ENCODE measurements at places on chromosomes 2 and 18.

DNA sequence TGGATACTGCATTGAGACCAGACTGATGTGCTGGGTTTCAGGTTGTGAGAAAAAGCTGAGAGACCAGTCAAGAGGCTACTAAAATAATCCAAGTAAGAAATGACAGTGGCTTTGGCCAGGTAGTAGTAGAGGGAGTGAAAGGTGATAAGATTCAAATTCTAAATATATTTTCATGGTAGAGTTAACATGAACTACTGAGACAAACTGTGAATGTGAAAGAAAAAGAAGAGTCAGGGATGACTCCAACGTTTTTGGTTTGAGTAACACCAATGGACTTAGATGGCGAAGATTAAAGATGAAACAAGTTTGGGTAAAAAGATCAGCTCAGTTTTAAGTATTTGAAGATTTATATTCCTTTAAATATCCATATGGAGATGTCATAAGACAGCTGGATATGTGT, 209.4 kb downstream of the ZEB2 start:
- no peak for DNase-seq

DNA sequence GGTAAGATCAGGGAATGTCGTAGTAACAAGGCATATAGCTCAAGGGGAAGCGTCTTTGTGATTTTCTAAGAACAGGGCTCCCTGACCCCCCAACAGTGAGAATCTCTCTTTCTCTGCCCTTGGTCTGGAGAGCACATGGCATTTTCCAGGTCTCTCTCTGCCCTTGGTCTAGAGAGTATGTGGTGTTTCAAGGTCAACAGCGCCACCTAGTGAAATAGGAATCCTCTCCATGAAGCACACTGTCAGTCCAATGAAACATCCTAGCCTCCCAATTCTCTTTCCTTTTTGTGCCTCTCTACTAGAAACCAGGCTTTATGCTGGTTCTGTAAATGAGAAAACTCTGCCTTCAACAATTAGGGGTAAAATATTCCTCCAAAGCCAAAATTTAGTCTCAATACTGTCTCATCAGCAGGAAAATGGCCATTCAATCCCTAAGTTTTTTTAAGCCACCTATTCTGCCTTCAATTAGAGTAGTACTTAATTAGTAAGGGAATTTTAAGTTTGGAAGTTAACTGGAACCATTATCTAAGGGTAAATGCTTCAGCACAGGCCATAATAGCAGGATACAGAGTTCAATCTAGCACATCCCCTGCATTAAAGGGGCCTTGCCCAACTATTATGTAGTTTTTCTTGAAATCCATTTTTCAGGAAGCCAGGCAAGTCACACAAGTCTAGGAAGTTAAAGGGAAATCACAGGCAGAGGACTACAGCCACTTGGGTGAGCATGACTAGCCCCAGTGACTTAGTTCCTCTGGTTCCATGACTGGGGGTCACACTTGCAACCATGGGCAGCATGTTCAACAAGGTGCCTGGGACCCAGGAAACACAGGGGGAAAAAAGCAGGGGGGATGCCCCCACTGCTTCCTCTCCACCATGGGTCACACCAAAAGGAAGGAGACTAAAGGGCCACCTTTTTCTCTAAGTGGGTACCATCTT, 12.4 kb downstream of the DYM start:
- no peak for DNase-seq

- DNase-seq = no peak
Measured at GRCh38 chr2:168146892-168147810, 100.2 kb downstream of the STK39 start.

- no peak for DNase-seq
Measured at GRCh38 chr2:190215620-190216019, 104.0 kb downstream of the HIBCH start.

DNA sequence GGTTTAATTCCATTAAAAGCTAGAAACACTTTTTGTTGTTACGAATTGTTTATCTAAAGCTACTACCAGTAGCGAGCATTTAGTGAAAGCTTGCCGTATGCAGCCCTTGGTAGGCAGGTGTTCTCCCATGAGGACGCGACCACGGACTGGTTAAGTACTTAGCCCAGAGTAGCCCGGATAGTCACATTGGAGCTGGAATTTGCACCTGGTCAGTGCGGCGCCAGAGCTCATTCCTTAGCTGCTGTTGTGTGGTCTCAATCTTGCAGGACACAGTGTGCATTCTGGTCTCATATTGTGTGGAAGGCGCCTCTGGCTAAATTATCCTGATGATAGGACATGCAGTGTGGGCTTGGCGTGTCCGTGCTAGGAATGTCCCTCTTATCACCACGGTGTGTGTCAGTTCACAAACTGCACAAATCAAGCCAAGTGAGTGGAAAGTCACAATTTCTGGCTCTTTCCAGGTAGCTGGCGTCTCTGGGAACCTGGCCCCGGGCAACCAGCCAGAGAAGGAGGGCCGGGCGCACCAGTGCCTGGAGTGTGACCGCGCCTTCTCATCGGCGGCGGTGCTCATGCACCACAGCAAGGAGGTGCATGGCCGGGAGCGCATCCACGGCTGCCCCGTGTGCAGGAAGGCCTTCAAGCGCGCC, 133.3 kb downstream of the ZNF236 start:
- DNase-seq = no peak

DNA sequence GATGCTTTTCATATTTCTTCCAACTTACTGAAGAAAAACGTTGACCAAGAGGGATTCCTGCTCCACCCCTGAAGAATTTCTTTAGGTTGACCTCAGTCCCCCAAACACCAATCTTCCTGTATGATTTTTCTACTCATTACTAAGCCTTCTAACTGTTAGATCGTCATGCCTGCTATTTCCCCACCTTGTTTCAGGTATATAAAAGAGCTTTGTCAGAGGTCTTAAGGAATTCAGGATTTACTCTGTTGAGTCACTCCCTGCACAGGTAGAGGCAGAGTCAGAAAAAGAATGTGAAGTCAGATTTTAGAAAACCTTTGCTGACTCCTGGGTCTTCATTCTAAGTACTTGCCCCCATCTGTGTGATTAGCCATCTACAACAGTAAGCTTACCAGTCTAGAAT, 83.8 kb upstream of the NOSTRIN start:
- no peak for DNase-seq

DNA sequence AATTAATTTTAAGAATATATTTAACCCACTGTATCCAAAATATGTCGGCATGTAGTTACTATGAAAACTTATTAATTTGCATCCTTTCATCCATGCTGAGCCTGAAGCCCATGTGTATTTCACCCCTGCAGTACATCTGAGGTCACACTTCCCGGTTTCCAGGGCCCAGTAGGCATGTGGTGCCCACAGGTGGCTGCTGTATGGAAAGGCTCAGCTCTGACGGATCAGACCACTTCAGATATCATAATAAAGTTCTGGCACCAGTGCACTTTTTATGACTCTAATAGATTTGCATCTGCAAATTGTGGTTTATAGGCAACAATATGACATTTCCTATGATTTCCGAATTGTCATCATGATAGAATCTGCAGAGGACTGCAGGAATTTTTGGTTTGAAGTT, 22.5 kb downstream of the SH3RF3 start:
- DNase-seq = no peak

DNA sequence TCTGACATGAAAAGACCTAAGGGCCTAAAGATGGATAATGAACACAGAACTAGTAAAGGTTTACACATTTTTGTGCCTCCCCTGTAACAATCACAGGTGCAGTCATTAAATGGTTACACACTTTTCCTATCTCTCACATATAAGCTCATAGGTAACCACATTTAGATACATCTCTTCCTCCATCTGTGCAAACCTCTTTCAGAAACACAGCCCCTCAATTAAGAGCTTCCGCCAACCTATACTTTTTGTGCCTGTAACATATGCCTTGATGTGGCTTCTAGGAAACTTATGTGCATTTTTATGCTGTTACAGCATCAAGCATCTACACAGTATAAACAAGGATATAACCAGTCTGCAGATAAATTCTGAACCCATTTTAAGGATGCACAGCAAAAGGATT, 643.3 kb downstream of the BCL11A start:
- no peak for DNase-seq

GRCh38 chr2:67918471-67918870, 144.3 kb downstream of the C1D start:
- no peak for DNase-seq

GRCh38 chr2:238714038-238714528, 133.8 kb upstream of the TWIST2 start:
- DNase-seq = no peak

- no peak for DNase-seq
Measured at GRCh38 chr2:241087420-241088268, 14.4 kb downstream of the MTERF4 start.

- DNase-seq = no peak
Measured at GRCh38 chr2:109500910-109501309, 112.9 kb downstream of the SEPTIN10 start.

DNA sequence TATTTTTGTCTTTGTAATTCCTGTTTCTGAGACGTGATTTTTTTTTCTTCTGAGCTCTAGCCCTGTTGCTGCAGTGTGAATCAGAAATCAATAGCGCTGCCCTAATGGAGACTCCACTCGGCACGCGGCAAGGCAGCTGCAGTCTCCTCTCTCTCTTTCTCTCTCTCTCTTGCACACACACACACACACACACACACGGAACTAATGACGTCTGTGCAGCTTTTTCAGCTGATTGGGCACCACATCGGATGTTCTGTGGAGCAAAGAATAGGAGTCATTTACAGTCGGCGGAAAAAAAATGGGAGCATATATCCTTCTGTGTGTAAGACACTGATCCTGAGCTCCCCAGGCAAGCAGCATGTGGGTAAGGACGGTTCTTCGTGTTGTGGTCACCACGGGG, 2.0 kb upstream of the MYT1L start:
- DNase-seq = no peak

- DNase-seq = no peak
Measured at GRCh38 chr2:18369760-18370159, 190.7 kb downstream of the RDH14 start.

- no peak for DNase-seq
Measured at GRCh38 chr18:79933765-79934164, 17.7 kb downstream of the SLC66A2 start.

DNA sequence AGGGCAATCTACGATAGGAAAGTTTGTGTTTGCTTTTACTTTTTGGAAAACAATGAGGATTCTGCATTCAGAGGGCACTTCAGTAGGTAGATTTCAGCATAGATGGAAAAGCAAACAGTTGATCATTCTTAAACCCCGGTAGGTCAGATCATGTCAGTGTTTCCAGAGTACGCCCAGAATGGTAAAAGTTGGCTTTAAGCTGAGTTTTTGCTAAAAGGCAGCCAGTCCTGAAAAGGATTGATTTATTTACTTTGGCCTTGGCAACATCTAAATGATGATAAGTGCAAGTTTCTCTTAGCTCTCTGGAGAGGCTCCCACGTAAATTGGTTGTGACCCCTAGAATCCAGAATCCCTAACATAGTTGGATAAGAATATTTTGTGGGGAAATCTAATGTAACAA, 168.0 kb downstream of the DIS3L2 start:
- DNase-seq = no peak

DNA sequence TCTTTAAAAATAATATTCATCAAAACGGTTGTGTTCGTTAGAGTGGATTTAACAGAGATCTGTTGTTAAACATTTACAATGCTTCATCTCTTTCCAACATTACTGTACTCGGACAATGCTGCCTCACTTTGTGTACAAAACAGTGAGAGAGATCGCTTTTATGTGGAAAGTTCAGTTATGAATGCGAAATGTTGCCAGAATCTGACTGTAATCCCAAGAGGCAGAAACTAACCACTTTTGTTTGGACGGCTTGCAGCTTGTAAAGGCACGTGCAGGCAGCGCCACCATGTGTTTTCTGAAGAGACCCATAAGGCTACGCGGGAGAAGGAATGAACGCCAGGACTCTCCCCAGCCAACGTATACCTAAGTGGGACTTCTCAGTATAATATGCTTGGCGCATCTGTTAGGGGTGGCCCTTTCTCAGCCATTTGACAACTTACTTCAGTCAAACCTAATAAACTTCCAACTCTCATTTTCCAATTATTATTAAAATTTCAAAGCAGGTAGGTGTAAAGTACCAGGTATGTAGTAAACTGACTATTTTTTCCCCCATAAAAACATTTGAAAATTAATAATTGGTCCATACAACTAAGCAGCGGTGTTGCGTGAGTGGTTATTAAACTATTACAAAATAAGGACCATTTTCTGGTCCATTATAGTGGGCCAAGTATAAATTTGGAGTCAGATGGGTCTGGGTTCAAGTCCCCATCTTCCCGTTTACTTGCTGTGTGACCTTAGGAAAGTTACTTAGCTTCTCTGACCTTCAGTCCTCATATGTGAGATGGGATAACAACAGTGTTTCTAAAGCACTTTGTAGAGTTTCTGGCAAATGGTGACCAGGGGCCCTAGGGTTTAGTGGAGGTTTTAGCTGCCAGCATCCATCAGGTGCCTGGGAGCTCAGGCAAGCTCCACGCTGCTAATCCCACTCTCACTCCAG, 5.6 kb upstream of the NAPG start:
- peak; percentile 22 for DNase-seq

- no peak for DNase-seq
Measured at GRCh38 chr2:237704501-237705434, 77.4 kb downstream of the LRRFIP1 start.

- DNase-seq = no peak
Measured at GRCh38 chr18:65349635-65350034, 401.2 kb upstream of the CDH7 start.

DNA sequence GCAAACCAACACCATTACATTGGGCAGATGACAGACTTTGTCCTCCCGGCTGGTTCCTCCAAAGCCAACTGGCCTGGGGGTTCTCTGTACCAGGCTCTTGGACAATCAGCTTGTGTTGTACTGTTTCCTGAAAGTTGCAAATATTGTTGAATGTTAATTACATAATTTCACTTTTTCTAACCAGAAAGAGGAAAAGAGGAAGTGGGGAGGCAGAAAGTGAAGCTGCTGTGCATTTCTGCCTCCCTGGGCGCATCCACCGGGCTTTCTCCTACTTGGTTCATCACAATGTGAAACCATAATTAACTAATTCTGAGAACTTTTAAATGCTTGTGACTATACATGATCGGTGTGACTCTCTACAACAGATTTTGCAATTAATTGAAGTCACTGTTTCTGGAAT, 10.1 kb downstream of the TWIST2 start:
- no peak for DNase-seq

GRCh38 chr2:241393524-241394196, 37.6 kb downstream of the FARP2 start:
- no peak for DNase-seq

GRCh38 chr2:195535911-195536522, 121.0 kb upstream of the SLC39A10 start:
- no peak for DNase-seq

- DNase-seq = no peak
Measured at GRCh38 chr18:13620818-13621445, 105.4 kb downstream of the FAM210A start.

DNA sequence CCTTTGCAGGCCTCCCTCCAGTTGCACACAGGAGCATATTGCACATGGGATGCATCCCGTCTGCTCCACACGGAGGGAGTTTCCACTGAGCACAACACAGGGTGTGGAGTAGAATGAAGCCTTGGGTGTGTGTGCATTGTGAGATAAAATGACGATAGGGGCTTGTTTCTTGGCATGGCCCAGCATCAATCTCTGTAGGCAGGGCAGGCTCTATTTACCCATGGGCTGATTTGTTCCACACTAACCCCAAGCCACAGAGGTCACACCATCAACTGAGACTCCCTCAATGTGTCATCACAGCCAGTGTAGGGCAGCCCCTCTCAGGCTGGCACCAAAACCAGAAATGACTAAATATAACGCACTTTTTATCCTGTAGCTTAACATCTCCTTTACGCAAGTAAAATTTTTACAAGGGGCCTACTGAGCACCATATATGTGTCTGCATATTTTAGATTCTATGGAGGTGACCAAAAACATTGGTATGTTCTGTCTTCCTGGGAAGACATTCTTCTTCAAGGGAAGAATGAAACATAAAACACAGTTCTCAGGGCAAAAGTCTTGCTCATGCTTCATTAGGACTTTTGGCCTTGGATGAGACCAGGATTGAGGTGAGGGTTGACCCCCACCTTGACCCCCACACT, 2.7 kb upstream of the GKN1 start:
- no peak for DNase-seq
